ENCODE measurements at places on chromosomes 11 and 22.

DNA sequence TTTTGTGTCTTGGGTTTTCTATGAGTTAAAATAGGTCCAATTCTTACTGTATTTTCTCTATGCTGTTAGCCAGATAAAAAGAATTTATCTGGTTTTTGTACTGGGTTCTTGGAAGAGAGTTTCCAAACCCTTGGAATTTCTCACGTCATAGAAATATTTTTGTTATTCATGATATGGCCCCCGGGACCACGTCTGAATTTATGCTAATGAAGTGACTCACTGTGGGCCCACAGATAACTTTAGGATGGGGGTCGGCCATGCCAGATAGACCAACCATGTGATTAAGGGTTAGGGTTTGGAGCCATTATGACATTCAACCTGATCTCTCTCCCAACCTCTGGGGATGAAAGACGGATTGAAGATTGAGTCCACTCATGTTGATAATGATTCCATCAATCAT, 35.6 kb upstream of the DDI1 start:
- peak; percentile 79 for DNase-seq

DNA sequence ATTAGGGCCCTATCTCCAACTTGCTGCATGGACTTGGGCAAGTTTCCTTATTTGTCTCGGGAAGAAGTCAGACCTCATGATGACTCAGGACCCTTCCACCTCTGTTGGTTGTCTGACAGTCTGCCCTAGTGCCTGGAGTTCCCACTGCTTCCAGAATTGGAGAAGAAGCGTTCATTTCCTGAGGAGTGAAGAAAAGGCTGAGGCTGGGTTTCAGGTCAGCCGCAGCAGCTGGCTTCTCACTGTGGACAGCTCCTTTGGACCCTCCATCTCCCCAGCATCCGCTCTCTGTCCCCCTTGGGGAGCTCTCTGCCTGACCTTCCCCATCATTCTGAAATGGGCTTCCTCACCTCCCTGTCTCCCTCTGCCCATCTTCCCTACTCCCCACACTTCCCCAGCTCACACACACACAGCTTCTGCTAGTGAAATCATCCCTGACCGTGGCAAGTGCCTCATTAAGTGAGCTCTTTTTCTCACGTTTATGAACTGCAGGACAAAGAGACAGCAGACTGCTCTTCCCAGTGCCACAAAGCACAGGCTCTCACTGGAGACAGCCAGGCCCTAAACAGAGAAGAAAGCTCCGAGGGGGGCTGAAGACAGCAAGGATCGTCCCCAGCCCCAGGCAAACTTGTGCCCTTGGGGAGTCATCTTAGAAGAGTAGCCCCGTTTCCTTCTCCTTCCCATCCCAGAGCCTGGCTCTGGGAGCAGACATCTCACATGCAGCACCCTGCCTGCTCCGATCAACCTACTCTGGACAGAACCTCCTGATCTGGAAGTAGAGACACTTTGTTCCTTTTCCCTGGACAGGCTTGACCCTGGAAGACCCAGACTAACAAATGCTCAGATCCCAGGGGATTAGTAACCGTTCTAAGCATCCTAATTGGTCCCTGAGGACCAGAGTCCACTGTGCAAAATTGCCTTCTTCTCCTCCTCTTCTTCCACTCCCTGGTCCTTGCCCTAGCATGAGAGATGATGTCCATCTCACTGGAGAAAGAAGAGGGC, 157.9 kb downstream of the FEZ1 start:
- DNase-seq = no peak

DNA sequence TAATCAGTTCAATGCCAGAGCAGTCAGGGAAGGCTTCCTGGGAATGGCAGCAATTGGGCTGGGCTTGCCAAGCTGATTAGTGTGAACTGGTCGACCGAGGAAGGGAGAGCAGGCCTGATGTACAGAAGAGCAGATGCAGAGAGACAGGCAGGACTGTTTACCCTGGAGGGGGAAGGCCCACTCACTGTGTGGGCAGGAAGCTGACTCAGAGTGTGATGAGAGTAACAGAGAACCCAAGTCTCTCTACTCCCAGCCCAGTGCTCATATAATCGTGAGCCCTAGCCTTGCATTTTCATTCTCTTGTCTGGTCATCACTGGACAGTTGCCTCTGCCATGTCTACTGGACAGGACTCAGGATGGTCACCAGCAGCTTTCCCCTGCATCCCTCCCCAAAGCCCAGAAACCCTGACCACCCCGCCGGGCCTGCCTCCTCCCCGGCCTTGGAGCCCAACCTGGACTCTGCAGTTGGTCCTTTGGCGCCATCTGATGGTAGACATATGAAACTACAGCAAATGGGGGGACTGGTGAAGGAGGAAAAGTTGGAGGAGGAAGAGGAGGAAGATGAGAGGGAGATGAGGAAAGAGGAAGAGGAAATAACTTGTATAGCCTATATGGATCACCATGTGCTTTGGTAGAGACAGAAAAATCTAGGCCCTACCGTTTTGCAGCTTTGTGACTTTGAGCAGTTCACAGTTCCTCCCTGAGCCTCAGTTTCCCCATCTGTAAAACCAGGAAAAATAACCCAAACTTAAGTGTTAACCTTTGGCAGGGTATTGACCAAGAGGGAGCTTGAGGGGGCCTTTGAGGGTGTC, 43.4 kb upstream of the PRDM11 start:
- peak; percentile 84 for DNase-seq

DNA sequence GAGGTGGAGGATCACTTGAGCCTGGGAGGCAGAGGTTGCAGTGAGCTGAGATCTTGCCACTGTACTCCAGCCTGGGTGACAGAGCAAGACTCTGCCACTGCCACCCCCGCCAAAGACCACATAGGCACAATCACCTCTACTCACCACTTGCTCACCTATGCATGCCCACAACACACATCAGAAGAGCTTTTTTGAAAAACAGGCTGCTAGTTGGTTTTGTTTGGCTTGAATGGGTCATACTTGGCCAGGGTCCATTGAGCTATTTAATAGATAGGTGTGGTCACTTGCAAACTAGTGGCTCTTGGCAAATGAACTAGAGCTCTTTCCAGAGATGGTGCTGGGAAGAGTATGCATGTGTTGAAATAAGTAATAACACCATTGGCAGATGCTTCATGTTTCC, 80.1 kb downstream of the EMSY start:
- peak; percentile 84 for DNase-seq

DNA sequence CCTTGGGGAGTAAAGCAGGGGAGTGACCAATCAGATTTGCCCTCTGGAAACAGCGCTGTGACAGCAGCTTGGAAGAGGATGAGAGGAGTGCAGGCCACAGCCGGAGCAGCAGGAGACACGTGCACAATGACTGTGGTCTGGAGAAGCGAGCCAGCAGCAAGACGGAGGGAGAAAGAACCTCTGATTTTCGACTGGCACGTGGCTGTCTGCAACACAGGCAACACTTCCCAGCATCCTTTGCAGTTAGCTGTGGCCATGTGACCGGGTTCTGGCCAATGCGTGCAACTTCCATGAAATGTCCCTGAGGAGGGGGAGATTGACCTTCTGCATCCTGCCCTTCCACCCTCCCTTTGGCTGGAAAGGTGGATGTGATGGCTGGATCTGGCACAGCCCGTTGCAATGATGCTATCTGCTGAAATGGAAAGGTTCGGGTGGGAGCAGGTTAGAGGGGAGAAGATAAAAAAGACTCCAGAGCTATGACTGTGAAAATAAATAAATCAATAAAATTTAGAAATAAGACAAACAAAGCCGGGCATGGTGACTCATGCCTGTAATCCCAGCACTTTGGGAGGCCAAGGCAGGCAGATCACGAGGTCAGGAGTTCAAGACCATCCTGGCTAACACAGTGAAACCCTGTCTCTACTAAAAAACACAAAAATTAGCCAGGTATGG, 15.6 kb downstream of the PLA2G6 start:
- no peak for DNase-seq

- DNase-seq = no peak
Measured at GRCh38 chr11:1889224-1889930, 2.3 kb downstream of the PRR33 start.

DNA sequence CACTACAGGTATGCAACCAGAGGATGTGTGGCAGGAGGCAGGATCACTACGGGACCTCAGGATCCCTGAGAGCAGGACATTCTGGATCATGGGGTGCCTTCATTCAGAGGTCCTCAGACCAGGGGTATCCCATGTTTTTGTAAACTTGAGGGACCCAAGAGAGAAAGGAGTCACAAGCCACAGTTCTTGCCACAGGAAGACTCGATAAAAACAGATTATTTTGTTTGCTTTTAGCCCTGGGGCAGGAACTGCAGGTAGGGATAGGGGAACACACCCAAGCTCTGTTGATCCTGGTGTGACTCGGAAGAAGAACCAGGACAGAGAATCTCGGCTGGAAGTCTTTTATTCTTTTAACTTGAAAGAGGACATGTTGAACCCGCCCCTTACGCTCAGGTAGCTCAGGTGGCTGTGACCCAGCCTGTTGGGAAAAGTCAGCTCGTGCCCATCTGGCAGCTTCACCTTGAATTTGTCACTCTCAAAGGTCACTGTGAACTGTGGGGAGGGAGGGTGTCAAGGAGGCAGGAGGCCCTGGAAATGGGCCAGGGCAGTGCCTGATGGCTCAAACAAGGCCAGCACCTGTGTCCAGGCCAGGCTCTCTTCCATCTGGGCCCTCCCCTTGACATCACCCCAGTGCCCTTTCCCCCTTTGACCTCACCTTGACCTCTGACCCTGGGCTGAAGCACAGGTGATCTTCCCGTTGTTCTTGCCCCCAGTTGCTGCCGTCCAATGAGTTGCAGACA, 9.8 kb downstream of the LGALS2 start:
- no peak for DNase-seq

DNA sequence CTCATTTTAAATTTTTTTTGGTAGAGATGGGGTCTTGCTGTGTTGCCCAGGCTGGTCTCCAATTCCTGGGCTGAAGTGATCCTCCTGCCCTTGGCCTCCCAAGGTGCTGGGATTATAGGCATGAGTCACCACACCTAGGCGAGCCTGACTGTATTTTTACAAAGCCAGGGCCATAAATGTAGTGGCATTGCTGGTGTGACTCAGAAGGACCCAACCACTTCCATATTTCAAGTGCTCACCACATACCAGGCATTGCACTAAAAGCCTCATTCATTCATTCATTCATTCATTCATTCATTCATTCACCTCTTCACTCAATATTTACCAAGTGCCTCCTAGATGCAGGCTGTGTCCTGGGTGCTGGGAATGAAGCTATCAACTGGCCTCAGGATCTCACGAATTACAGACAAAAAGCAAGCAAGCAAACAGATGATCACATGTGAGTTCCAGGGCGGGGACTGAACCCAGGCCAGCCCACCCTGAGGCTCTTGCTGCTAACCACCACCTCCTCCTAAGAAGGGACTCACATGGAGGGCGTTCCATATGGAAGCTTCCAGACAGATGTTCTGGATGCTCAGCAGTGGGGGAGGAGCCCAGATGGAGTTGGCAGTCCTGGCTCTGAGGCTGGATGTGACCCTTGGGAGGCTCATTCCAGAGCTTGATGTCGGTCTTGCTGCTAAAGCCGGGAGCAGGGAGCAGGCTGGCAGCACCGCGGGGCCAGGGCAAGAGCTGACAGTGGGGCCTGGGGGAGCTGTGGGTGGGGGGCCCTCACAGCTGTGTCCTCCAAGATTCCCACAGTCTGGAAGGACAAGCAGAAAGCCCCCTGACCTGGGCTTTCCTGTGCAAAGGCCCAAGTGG, 158.8 kb downstream of the CTTN start:
- DNase-seq = peak; percentile 58

DNA sequence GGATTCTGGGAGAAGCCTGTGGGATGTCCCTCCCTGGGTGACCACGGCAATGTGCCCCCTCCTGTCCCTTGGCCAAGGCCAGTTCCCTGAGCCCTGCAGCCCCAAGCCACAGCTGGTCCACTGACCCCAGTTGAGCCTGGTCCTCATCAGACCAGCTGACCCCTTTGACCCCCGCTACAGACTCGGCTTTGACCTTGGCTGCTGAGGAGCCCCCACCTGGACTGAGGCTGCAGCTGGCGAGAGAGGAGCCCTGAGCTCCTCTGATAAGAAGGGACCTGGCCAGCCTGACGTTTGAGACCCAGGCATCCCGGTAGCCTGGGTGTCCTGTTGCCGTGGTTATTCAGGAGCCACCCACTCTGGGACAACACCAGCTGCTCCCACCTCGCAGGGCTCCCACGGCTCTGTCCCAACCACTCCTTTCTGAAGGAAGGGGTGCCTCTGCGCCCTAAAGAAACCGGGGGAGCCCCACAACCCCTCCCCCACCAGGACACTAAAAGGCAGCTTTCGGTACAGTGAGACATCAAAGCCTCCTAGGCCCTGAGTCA, 3.0 kb downstream of the ASCL2 start:
- no peak for DNase-seq

DNA sequence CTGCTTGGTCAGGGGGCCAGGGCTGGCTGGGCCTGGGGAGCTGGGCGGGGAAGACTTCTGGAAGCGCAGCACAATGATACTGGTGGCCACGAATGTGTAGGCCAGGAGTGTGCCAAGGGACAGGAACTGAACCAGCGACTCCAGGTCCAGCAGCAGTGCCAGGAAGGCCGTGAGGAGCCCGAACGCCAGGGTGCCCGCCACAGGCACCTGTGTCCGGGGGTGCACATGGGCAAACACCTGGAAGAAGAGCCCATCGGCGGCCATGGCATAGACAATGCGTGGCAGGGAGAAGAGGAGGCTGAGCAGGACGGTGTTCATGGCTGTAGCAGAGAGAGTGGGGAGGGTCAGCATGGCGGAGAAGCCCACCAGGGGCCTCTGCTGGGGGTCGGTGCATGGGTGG, 2.3 kb downstream of the SLC7A4 start:
- no peak for DNase-seq

DNA sequence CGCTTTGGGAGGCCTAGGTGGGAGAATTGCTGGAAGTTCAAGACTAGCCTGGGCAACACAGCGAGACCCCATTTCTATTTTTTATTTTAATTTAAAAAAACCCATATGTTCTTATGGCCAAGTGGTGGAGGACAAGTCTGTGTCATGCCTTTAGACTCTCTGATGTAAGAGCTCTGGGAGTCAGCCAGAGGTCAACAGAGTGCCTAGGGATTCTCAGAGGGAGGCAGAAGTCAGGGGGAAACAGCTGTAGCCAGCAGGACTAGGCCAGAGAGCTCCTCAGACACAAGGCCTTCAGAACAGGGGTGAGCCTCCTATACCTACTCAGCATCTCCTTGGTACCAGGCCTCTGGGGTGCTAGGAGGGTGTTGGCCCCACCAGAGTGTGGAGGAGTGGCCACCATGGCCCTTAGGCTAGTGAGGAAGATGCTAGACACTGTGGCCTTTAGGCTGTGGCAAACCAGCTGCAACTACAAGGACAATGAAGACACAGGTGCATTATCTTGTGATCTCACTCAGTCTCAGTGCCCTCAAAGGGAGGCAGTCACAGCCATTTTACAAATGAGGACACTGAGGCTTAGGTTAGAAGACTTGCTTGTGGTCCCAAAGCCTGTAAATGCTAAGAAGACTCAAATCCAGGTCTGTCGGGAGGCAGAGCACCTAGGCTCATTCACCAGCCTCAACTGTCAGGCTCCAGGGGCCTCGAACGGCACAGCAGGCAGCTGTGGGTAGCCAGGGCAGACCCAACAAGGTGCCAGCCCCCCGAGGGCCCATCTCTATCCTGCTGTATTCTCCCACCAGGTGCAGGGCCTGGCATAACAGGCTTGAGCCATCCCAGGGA, 5.0 kb downstream of the ZP1 start:
- peak; percentile 80 for DNase-seq
